NCI-H1694 treated with DMSO at 0.1 percent for 48 hours (cell line): ENCODE measurements at places on chromosomes 3 and 15.

- DNase-seq = peak; percentile 44
These were observed 21.8 kb upstream of the BCHE start for GRCh38 chr3:165859061-165859460.

DNA sequence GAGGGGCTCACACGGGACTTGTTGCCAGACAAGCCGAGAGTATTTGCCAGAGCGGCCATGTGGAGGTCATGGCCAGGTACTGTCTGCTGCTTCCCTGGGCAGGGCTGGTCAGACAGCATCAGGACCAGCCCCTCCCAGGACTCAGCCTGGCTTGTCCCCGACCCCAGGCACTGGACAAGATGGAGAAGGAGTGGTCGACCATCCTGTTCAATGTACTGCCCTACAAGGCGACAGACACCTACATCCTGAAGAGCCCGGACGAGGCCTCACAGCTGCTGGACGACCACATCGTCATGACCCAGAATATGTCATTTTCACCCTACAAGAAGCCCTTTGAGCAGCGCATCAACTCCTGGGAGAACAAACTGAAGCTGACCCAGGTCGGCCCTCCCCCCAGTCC is 38.6 kb downstream of the DNAH1 start:
- DNase-seq = no peak

GRCh38 chr3:149332227-149332765 is 1.1 kb downstream of the TM4SF18 start:
- no peak for DNase-seq

- DNase-seq = no peak
These were observed 33.2 kb upstream of the ZFAND6 start for GRCh38 chr15:80026310-80026709.

DNA sequence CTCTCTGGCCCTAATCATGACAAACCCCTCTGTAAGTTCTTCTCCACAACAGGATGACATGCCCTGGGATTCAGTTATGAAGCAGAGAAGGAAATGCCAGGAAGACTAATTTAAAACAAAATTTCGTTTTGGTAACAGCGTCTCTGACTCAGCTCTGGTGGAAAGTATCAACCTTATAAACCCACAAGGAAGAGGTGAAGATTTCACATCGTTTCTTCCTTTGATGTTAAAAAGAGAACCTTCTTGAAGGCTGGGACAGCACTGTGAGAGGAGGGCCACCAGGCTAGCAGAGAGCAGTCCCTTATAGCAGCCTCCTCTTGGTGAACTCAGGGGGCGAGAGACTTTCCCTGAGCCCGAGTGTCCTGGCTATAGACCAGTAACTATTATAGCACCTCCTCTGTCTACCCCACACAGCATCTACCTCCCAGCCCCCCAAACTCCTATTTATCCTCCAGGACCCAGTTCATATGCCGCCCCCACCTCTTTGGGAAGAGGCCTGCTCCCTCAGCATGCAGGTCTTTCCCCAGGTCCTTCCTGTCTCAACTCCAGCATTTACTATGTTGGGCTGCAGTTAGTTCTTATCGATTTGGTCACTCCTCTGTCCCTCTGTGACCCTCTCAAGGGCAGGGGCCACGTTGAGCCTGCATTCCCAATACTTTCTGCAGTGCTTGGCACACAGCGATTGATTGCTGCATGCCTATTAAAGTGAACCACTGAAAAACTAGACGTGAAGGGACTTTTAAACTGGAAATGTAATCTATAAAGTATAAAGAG is 321.5 kb upstream of the ICE2 start:
- no peak for DNase-seq

DNA sequence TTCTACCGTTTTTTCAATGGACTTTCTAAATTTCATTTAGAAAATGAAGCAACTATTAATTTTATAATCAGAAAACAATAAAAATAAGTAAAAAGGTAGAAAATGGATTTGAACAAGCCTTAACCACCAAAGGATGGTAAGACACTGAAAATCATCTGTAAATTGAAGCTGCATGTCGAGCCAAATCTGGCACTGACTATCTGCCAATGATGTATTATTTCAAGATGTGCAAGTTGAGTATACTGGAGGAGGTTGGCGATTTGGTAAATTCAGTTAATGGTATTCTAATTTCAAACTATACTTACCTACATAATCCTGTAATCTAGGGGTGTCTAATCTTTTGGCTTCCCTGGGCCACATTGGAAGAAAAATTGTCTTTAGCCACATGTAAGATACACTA is 93.5 kb downstream of the FMN1 start:
- DNase-seq = no peak

GRCh38 chr15:58840048-58840447 is 68.9 kb downstream of the MINDY2 start:
- no peak for DNase-seq

- no peak for DNase-seq
These were observed 722.1 kb upstream of the NR2F2 start for GRCh38 chr15:95608371-95608770.

DNA sequence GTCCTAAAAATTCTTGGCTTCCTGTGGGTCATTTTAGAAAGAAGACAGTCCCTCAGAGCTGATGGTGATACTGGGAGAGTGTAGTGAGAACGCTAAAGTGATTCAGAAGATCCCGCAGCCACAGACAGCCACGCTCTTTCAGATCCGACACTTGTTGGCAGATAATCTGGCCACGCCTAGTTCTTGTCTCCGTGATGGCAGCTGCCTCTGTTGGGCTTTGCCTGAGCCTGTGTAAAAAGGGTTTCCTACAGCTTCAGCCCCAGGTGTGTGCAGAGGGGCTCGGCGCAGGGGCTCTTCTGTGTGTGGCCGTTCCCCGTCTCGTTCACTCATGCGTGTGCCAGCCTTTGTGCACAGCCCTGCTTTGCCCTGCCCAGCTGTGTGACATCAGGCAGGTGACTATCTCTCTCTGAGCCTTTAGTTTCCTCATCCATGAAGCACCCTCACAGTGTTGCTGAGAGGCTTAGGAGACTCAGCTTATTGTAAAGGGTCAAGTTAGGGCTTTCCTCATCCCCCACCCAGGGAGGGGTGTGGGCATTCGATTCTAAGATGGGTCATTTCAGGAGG is 6.3 kb downstream of the IRAK2 start:
- DNase-seq = no peak

DNA sequence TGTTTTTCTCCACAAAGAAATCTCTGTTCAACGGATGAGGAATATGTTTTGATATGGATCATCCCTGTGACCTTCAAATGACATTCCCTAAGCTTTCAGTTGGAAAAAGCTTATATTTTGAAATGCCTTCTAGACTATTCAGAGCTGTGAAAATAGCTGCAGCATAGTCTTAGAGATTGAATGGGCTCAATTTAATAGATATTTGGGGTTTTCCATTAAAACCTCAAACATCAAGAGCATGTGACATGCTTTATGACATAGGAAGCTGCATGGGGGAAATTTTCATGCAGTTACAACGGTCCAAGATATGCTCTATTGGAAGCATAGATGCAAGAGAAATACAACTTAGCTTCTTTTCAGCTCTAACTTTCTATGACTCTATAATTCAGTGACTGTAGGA is 102.8 kb downstream of the LSAMP start:
- DNase-seq = no peak

DNA sequence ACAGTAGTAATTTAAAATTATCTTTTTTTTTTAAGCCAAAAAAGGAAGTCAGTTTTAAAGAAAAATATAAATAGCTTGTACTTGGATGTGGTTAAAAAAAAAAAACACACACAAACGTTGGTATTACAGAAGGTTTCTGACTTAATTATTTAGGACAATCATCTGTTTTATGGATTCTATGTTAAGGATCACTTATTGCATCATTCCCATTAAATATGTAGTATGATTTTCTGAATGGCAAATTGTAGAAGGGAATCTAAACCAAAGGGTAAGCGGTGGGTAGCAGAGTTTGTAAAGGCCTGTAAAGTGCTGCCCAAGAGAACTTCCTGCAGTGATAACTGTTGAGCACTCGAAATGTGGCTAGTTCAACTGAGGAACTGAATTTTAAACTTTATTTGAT is 8.0 kb downstream of the SENP2 start:
- no peak for DNase-seq

DNA sequence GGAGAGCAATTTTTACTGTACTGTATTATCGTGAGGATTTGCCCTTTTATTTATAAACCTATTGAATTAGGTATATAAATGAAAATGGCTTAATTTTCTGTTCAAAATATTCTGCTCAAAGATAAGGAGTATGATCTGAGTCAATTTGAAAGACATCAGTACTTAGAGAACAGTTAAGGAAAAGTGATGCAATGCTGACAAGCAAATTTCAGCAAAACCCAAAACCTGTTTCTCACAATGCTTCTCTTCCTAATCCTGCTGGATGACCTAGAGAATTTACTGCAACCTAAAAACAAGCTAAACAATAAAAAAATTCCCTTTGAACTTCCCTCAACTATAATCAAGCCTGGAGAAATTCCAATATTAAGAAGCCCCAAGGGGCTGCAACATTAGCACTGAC is 82.7 kb downstream of the RFX7 start:
- DNase-seq = no peak

- DNase-seq = no peak
These were observed 52.3 kb downstream of the WNT5A start for GRCh38 chr3:55434789-55435188.

DNA sequence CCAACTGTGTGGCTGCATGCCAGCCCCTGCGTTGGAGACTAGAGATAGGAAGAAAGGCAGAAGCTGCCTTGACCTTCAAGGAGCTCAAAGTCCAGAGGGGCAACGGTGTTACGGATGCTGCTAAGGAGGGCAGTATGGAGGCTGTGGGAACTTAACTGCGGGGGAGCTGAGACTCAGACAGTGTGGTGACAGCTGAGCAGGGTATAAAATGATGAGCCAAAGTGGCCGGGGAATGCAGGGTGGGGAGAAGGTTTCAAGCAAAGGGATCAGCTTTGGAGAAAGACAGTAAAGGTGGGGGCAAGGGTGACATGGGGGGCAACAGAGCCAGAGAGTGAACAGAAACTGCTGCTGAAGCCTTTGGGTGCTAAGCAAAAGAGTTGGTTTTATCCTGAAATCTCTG is 6.2 kb upstream of the CYP1A2 start:
- no peak for DNase-seq

- DNase-seq = no peak
These were observed 48.0 kb downstream of the ARHGEF26 start for GRCh38 chr3:154168998-154169795.

- no peak for DNase-seq
These were observed 272.1 kb upstream of the ALCAM start for GRCh38 chr3:105094588-105094987.

GRCh38 chr3:128240232-128240631 is 87.0 kb downstream of the EEFSEC start:
- no peak for DNase-seq

GRCh38 chr15:74786551-74787165 is 4.8 kb downstream of the CSK start:
- no peak for DNase-seq

GRCh38 chr15:56821721-56822425 is 88.6 kb upstream of the ZNF280D start:
- peak; percentile 7 for DNase-seq

DNA sequence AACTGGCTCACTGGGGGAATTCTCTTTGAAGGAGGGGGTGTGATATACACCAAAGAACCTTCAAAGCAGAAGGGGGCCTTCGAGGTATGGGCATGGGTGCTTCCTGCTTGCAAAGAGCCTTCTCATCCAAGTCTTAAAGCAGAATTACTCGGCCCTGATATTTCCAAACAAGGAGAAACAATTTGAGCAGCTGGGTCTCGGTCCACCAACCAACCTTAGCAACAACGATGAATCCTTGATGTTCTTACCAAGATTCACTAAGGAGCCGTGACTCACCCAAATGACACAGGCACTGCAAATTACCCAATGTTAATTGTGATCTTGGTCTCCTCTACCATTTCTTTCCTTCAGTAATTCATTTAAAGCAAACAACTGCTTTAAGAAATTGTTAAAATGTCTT is 7.7 kb downstream of the HOMER2 start:
- DNase-seq = no peak

GRCh38 chr3:58009026-58009748 is 965 bp downstream of the FLNB start:
- no peak for DNase-seq

GRCh38 chr3:72015463-72015862 is 230.5 kb upstream of the PROK2 start:
- DNase-seq = no peak

DNA sequence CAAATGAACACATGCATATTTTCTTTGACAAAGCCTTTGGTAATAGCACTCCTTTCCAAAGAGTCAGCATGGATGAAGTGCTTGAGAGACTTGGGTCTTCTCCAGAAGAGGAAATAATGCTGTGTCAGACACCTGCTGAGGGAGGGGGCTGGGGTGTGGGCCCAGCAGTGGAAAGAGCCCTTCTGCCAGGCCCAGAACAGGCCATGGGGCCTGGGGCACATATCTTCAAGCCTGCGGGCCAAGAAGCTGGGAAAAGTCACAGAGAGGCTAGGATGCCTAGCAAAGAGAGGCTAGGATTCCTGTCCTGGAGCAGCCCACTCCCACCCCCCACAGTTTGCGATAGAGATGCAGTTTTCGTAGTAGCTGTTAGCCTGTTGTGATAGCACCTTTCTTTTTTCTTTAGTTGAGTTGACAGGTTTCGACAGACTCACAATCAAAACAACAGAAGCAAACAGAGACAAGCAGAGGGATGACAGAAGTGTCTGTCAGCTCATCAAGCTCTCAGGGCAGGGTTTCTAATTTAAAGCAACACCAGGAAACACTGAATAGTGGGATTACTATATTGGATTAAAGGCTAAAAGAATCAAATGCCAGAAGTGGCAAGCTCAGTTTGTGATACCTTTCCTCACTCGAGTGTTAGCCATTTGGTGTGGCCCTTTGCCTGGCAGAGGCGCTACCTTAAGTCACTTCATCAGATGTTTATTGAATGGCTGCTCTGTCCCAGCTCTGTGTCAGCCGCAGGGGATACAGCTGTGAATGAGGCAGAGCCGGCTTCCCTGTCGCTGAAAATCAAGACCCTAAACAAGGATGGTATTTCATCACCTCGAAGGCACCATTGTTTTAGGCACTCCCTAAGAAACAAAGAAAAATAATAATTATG is 19.0 kb downstream of the CMTM7 start:
- DNase-seq = no peak

DNA sequence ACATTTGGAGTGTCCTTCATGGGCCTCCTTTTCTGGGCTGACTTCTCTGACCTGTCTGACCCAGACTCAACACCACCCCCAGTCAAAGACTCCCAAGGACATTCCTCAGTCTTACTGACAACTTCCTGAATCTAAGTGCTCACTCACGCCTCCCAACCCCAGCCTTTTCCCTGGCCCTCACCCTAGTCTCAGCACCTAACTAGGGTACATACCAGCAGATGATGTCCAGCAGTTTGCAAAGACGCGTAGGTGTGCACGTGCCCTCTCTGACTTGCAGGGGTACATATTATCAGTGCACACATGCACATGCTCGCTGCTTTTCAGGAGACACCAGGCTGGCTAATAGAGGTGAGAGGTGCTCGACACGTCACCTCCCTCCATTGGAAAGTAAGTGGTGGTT is 38.7 kb upstream of the SLCO2A1 start:
- no peak for DNase-seq
